Activated naive CD8-positive, alpha-beta T cell treated with anti-CD3 and anti-CD28 coated beads for 36 hours (primary cell): ENCODE measurements at places on chromosomes 7 and 10. TPM values are rescaled to one million over a fixed set of nuclear protein-coding genes. Genes with fewer than 3 reads are reported as not detected.

Gene FKBP9
- 0.14 TPM for total RNA-seq

Gene GSTO1
- total RNA-seq = 153 TPM

Gene CNPY1
- total RNA-seq = not detected

Gene SPDYE1
- not detected for total RNA-seq

Gene TAC1
- 0.72 TPM for total RNA-seq

Gene PIK3CG
- 26.3 TPM for total RNA-seq

Gene ODAD2
- total RNA-seq = 0.62 TPM

Gene UPK3BL2
- total RNA-seq = 6.4 TPM

Gene CALD1
- 1.1 TPM for total RNA-seq

Gene UBTD1
- 0.99 TPM for total RNA-seq

Gene CPA2
- total RNA-seq = not detected

Gene RHEB
- 46.8 TPM for total RNA-seq

Gene GLRX3
- total RNA-seq = 142 TPM

Gene NODAL
- total RNA-seq = not detected

Gene WIPF3
- total RNA-seq = not detected

Gene FLNC
- 0.23 TPM for total RNA-seq

Gene RARRES2
- not detected for total RNA-seq

Gene NEUROG3
- total RNA-seq = 0.20 TPM

Gene SEMA3E
- not detected for total RNA-seq

Gene UCN3
- not detected for total RNA-seq

Gene PDGFA
- total RNA-seq = 3.3 TPM

Gene MTURN
- total RNA-seq = 2.2 TPM

Gene PDE1C
- not detected for total RNA-seq

Gene HABP2
- total RNA-seq = not detected

Gene HMX2
- total RNA-seq = 0.12 TPM

Gene ADAM22
- total RNA-seq = 3.5 TPM

Gene STOX1
- 0.64 TPM for total RNA-seq

Gene PPP2R2D
- 25.7 TPM for total RNA-seq

Gene SPDYE8
- not detected for total RNA-seq

Gene CUL1
- total RNA-seq = 72.7 TPM

Gene ASB10
- not detected for total RNA-seq

Gene NRG3
- total RNA-seq = not detected

Gene METTL27
- total RNA-seq = 0.23 TPM

Gene NT5C3A
- total RNA-seq = 45.3 TPM

Gene RBP3
- total RNA-seq = not detected

Gene PILRB
- total RNA-seq = 28.3 TPM

Gene RAMP3
- total RNA-seq = not detected

Gene STEAP1B
- not detected for total RNA-seq

Gene ADCYAP1R1
- not detected for total RNA-seq

Gene UBN2
- total RNA-seq = 9.4 TPM

Gene HSPA12A
- 0.08 TPM for total RNA-seq

Gene CHST15
- 0.25 TPM for total RNA-seq

Gene NPSR1
- total RNA-seq = not detected

Gene LBX1
- total RNA-seq = not detected

Gene MRC1
- total RNA-seq = not detected

Gene LAMB4
- 0.40 TPM for total RNA-seq

Gene EPHB4
- total RNA-seq = 2.9 TPM

Gene HOXA11
- total RNA-seq = 0.10 TPM

Gene SPRN
- total RNA-seq = not detected

Gene TFPI2
- total RNA-seq = not detected

Gene UNCX
- total RNA-seq = not detected

Gene EPDR1
- total RNA-seq = 2.6 TPM

Gene HPSE2
- not detected for total RNA-seq

Gene PNLIPRP1
- total RNA-seq = not detected

Gene LRRC18
- total RNA-seq = not detected

Gene EIF5AL1
- 3.1 TPM for total RNA-seq

Gene SH2D4B
- total RNA-seq = 0.18 TPM

Gene THNSL1
- 10.7 TPM for total RNA-seq

Gene MYL7
- total RNA-seq = not detected

Gene ARHGAP22
- total RNA-seq = not detected
